ENCODE measurements at places on chromosomes 7 and 10. TPM values are rescaled to one million over a fixed set of nuclear protein-coding genes. Genes with fewer than 3 reads are reported as not detected.

DNA sequence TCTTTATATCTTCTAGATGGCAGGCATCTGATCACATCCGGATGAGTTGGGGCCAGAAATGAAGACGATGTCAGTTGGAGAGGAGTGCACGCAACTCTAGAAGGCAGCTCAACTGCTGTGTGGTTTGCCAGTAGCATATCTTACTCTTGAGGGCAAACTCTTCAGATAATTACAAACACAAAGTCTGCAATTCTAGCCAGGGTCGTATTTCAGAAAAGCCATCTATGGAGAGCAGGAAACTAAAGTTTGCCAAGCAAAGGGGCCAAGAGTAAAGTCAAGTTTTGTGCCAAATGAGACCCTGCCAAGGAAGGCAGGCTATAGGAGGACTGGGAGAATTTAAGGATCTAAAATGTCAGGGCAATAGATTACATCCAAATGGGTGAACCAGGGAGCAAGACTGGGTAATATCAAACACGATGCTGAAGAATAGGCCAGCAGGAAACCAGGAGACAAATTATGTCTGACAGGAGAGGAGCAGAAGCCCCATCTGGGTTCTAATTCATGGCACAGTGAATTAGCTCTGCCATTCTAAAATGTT lies 312.5 kb upstream of the SEMA3C start:
- H3K27me3 ChIP-seq: no peaks in the 10 kb centered on the region
- no peak for DNase-seq
- no peak overlapping the region for H3K4me3 ChIP-seq
- no peaks in the 10 kb centered on the region for H3K36me3 ChIP-seq

GRCh38 chr7:129368389-129368986 lies 65.7 kb upstream of the STRIP2 start:
- no peak for DNase-seq
- H3K27me3 ChIP-seq: peaks cover 5% of the 10 kb centered on the region
- peaks cover 15% of the 10 kb centered on the region for H3K4me1 ChIP-seq
- no peak overlapping the region for H3K4me3 ChIP-seq
- no peak overlapping the region for H3K27ac ChIP-seq

GRCh38 chr10:85851325-85851724 lies 515.3 kb downstream of the GRID1 start:
- H3K4me1 ChIP-seq: no peaks in the 10 kb centered on the region
- no peaks in the 10 kb centered on the region for H3K27me3 ChIP-seq
- no peak for DNase-seq
- no peak overlapping the region for H3K4me3 ChIP-seq

- H3K27me3 ChIP-seq: no peaks in the 10 kb centered on the region
- no peak for DNase-seq
- H3K4me1 ChIP-seq: peaks cover 31% of the 10 kb centered on the region
- H3K27ac ChIP-seq: no peak overlapping the region
- no peaks in the 10 kb centered on the region for H3K36me3 ChIP-seq
Observed at GRCh38 chr10:112666094-112666493, 219.1 kb downstream of the VTI1A start.

HELLS gene
- 53.5 TPM for total RNA-seq

All from HFFc6 (cell line).